ENCODE measurements at places on chromosomes 3 and 15.

DNA sequence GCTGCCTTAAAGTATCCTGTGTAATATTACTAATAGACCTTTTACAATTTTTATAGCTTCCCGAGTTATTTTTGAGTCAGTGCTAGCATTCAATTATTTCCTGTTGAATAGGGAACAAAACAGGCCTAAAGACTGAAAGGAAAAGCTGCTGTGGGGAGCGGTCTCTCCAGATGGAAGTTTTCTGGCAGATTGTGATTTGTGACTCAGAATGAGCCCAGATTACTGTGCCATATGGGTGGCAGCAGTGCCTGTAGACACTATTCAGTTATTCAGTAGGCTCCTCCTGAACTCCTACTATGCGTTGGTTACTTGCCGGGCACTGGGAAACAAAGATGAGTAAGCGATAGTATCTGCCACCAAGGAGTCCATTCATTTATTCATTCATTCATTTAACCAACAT is 211.8 kb downstream of the CHST2 start:
- peaks cover 10% of the 10 kb centered on the region for H3K4me1 ChIP-seq
- no peak for DNase-seq
- H3K36me3 ChIP-seq, result no peaks in the 10 kb centered on the region

GRCh38 chr3:106750092-106750491 is 627.1 kb upstream of the CCDC54 start:
- DNase-seq, result no peak
- no peak overlapping the region for H3K4me3 ChIP-seq
- H3K27ac ChIP-seq, result no peak overlapping the region

DNA sequence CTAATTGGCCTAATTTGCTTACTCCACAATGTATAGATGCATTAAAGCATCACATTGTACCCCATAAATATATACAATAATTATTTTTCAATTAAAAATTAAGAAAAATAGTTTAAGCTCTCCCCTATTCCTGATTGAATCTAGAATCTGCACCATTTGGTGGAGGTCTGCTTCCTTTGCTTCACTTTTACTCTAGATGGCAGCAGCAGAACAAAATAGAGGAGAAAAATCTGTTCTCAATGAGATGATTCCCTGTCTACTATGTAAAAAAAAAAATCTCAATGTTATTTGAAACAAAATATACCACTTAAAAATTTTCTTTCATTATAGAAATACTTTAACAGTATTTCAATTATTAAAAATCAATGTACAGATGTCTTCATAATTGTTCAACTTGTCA is 109.6 kb upstream of the FXR1 start:
- H3K36me3 ChIP-seq, result no peaks in the 10 kb centered on the region
- no peaks in the 10 kb centered on the region for H3K4me1 ChIP-seq
- H3K27ac ChIP-seq, result no peak overlapping the region
- no peak overlapping the region for H3K4me3 ChIP-seq
- no peaks in the 10 kb centered on the region for H3K27me3 ChIP-seq

- H3K4me1 ChIP-seq, result peaks cover 17% of the 10 kb centered on the region
- no peaks in the 10 kb centered on the region for H3K27me3 ChIP-seq
- peak overlapping the region; percentile 69 for H3K4me3 ChIP-seq
- DNase-seq, result peak; percentile 75
- H3K27ac ChIP-seq, result peak overlapping the region; percentile 47
- H3K36me3 ChIP-seq, result no peaks in the 10 kb centered on the region
These were observed 17.8 kb downstream of the MYL3 start for GRCh38 chr3:46845397-46845859.

- H3K36me3 ChIP-seq, result no peaks in the 10 kb centered on the region
- peak; percentile 17 for DNase-seq
- no peaks in the 10 kb centered on the region for H3K4me1 ChIP-seq
- no peak overlapping the region for H3K27ac ChIP-seq
- H3K4me3 ChIP-seq, result no peak overlapping the region
These were observed 312.5 kb downstream of the C3orf38 start for GRCh38 chr3:88462230-88462629.

GRCh38 chr3:58143417-58144055 is 67.2 kb downstream of the DNASE1L3 start:
- peak; percentile 74 for DNase-seq
- no peaks in the 10 kb centered on the region for H3K27me3 ChIP-seq
- H3K36me3 ChIP-seq, result peaks cover 69% of the 10 kb centered on the region
- peaks cover 10% of the 10 kb centered on the region for H3K4me1 ChIP-seq
- no peak overlapping the region for H3K4me3 ChIP-seq

DNA sequence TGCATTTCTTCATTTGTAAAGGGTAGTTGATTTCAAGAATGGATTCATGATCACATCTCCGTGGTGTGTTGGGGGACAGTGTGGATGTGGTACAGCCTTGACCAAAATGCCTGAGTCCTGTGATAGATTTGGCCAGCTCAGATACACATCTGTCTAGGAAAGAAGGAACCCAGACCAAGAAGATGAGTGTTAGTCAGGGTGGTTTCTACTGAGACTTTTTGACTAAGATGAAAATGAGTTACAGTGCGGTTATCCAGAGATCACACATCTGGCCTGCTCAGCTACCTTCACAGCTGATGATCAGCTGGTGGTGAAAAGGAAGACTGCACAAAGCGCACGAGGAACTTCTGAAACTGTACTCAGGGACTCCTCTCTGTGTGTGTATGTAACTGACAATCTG is 68.0 kb downstream of the FNDC3B start:
- H3K4me3 ChIP-seq, result no peak overlapping the region
- H3K27me3 ChIP-seq, result no peaks in the 10 kb centered on the region
- H3K27ac ChIP-seq, result peak overlapping the region; percentile 32
- H3K36me3 ChIP-seq, result no peaks in the 10 kb centered on the region
- no peak for DNase-seq

- H3K4me1 ChIP-seq, result no peaks in the 10 kb centered on the region
- peaks cover 71% of the 10 kb centered on the region for H3K36me3 ChIP-seq
- H3K27ac ChIP-seq, result no peak overlapping the region
- no peaks in the 10 kb centered on the region for H3K27me3 ChIP-seq
- no peak overlapping the region for H3K4me3 ChIP-seq
- DNase-seq, result no peak
These were observed 18.1 kb downstream of the MAP6D1 start for GRCh38 chr3:183807209-183807728.

DNA sequence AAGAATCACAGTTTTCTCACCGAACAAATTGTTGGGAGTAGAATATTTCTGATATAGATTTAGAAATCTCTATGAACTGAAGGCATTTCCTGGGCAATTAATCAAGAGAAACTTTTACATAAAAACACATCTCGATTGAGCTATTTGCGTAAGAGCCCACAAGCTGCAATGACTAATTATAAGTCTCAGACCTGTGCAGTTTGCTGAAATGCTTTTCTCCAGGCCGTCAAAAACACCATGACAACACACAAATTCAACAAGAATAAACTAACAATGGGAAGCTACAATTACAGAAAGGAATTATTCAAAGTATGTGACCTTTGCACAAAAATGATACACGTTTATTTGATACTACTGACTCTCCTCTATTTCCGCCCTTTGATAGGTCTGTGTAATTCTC is 481.2 kb upstream of the WNT5A start:
- no peak overlapping the region for H3K27ac ChIP-seq
- H3K36me3 ChIP-seq, result no peaks in the 10 kb centered on the region
- H3K4me3 ChIP-seq, result no peak overlapping the region
- DNase-seq, result peak; percentile 52

- no peaks in the 10 kb centered on the region for H3K4me1 ChIP-seq
- DNase-seq, result peak; percentile 98
- peak overlapping the region; percentile 34 for H3K27ac ChIP-seq
- H3K36me3 ChIP-seq, result no peaks in the 10 kb centered on the region
These were observed 1028.6 kb downstream of the OTOL1 start for GRCh38 chr3:162525066-162525742.

GRCh38 chr3:12508291-12508700 is 24.0 kb downstream of the TSEN2 start:
- peaks cover 15% of the 10 kb centered on the region for H3K36me3 ChIP-seq
- no peaks in the 10 kb centered on the region for H3K27me3 ChIP-seq
- no peak overlapping the region for H3K4me3 ChIP-seq
- peak; percentile 97 for DNase-seq
- H3K27ac ChIP-seq, result peak overlapping the region; percentile 87
- H3K4me1 ChIP-seq, result peaks cover 12% of the 10 kb centered on the region

GRCh38 chr3:9153904-9154619 is 95.4 kb downstream of the SRGAP3 start:
- no peak overlapping the region for H3K4me3 ChIP-seq
- no peaks in the 10 kb centered on the region for H3K36me3 ChIP-seq

Data from mesenchymal stem cell (in vitro differentiated cells and primary cell).